GOT3 (cell line): ENCODE measurements at places on chromosomes 6 and 20.

GRCh38 chr6:97805596-97805995 is 522.6 kb upstream of the MMS22L start:
- DNase-seq, result no peak

- DNase-seq, result no peak
Observed at GRCh38 chr6:105561486-105561885, 158.6 kb upstream of the PREP start.

DNA sequence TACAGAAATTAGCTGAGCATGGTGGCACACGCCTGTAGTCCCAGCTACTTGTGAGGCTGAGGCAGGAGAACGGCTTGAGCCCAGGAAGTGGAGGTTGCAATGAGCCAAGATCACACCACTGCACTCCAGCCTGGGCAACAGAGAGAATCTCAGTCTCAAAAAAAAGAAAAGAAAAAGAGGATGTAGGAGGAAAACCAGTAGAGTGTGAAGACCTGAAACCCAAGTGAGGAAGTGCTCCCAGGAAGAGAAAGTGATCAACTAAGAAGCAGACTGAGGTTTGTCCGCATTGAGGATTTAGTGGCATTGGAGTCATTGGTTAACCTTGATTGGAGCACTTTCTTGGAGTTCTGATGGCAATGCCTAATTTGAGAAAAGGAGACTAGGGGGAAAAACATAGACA is 20.6 kb upstream of the TASP1 start:
- DNase-seq, result no peak

GRCh38 chr6:142786476-142786875 is 158.5 kb downstream of the HIVEP2 start:
- DNase-seq, result no peak

- no peak for DNase-seq
Observed at GRCh38 chr20:50762045-50762422, 30.7 kb downstream of the PARD6B start.

GRCh38 chr6:167565884-167566599 is 241.2 kb downstream of the TTLL2 start:
- no peak for DNase-seq

- DNase-seq, result no peak
Observed at GRCh38 chr6:100475554-100476320, 11.0 kb upstream of the SIM1 start.

- no peak for DNase-seq
Observed at GRCh38 chr6:160428818-160429619, 80.8 kb downstream of the SLC22A3 start.

- DNase-seq, result no peak
Observed at GRCh38 chr6:156150391-156150790, 626.8 kb upstream of the ARID1B start.

GRCh38 chr20:22429175-22430153 is 154.9 kb downstream of the FOXA2 start:
- DNase-seq, result no peak

DNA sequence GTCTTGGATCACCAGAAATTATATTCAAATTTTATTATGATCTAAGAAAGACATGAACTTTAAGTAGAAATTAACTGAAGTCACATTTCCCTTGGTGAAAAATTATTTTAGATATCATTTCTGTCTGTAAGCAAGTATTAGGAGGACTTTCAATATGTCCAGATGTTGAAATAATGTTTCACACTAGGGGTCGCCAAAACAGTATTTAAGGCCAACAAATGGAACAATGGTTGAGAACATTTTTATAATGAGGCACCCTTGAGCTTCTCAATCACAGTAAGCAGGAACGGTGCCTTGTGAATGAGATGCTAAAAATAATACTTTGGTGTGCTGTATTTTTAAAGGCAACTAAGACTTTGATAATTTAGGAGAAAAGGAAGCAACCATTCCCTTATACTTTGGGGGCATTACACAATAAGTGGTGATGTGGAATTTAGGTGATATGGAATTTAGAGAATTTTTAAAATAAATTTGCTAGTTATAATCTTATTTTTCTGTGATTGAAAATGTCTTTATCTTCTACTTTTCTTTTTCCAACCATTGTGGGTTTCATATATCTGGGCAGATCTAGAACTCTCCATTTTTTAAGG is 9.6 kb upstream of the SF3B5 start:
- DNase-seq, result no peak

DNA sequence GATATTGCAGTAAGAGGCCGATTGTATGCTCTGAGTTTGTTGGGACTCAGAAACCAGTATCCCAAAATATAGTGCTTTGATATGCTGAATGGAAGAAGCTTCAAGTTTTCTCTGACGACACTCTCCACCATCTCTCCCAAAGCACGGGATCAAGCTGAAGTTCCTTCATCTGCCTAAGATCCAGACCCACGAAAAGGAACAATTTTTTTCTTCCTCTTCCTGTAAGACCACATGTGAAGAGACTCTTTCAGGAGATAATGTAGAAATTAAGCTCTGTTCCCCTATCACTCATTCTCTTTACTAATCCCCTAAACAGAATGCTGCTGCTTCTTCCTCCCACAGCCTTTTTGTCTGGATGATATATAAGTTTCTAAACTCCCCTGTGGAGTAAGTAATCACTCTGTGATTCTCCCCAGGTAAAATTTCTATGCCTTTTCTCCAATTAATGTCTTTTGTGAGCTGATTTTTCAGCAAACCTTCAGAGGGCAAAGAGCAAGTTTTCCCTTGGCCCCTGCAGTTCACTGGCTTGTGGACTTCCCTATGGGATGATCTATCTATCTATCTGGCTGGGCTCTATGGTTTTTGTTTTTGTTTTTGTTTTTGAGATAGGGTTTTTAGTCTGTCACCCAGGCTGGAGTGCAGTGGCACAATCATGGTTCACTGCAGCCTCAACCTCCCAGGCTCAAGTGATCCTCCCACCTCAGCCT is 13.5 kb upstream of the PNRC1 start:
- no peak for DNase-seq

DNA sequence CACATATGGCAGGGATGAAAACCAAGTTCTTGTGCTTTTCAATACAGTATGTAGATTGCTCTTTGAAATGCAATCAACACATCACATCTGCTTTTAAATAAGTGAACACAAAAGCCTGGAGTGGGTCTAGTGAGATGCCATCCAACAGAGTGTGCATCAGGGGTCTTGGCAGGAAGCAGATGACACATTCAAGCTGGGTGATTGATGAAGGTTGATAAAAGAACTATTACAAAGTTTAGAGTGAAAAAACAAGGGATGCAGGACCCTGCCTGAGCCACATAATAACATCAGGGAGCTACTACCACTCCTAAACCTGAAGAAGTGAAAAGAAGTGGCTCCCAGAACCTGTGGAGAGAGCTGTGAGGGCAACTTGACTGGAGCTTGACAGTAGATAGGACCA is 16.6 kb upstream of the PLCB1 start:
- DNase-seq, result no peak

- no peak for DNase-seq
Observed at GRCh38 chr6:126923807-126924206, 194.7 kb upstream of the RSPO3 start.

GRCh38 chr6:122405417-122405816 is 6.0 kb downstream of the HSF2 start:
- DNase-seq, result no peak

DNA sequence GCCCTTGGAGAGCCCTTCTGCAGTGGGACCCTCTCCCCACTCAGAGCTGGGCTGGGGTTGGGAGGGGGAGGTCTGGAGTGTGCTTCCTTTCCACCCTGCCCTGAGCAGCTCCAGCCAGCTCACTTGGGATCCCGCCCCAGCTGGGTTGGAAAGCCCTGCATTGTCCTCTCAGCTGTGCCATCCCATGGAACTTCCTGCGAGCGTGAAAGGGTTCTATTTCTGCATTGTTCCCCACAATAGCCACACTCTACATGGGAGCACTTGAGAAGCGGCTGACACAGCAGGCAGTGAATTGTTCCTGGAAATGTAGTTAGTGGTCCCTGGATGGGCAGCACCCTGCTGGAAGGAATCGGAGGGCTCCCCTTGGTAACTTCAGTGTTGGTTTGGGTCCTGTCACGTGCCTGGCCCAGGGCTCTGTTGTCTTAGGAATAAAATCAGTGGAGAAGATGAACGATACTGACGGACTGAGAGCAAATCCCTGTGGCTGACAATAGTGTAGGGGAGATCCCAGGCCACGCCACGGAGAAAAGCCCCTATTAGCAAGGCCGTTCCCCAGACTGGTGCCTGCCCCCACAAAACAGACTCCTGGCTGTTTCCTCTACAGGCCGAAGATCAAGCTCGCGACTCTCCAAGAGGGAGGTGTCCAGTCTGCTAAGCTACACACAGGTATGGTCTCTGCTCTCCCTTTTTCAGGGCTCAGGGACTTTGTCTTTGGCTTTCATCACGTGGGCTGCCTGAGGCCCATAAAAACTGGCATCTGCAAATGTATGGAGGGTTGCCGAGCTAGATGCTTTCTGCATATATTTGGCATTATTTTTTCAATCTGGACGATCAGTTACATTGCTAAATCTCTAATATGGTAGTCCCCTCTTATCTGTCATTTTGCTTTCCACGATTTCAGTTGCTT is 18.8 kb downstream of the DNMT3B start:
- DNase-seq, result no peak

DNA sequence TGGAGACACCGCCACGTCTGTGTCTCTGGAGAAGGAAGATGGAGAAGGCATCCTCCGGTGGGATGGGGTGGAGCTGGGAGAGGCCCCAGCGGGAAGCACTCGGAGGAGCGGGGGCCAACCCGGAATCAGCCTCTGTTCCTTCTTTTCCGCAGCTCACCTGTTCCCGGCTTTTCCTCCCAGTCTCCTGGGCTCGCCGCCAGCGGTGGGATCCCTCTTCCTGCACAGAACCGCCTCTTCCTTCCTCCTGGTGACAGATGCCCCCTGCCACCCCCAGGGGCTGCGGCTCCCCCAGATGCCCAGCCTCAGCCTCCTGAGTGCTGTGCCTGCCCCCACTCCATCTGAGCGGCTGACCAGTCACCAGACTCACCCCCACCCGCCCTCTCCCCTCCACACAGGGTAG is 23.3 kb downstream of the RAMACL start:
- DNase-seq, result no peak

- no peak for DNase-seq
Observed at GRCh38 chr6:73514746-73515110, 6.1 kb downstream of the EEF1A1 start.

- DNase-seq, result no peak
Observed at GRCh38 chr6:88360203-88360797, 194.2 kb upstream of the CNR1 start.

GRCh38 chr20:23200914-23201313 is 114.8 kb upstream of the CD93 start:
- DNase-seq, result no peak

GRCh38 chr6:17281100-17281496 is at the start of gene RBM24:
TSS of gene RBM24 (plus strand) at chr6:17281361. CDS start at chr6:17281582, 221 bp downstream.
- no peak for DNase-seq

GRCh38 chr6:36129941-36130666 is at the start of gene MAPK13:
TSS of gene MAPK13 (plus strand) at chr6:36130513. CDS start at chr6:36130583, 70 bp downstream.
- DNase-seq, result no peak

- no peak for DNase-seq
Observed at GRCh38 chr6:39303425-39304153, 10.6 kb downstream of the KCNK17 start.

DNA sequence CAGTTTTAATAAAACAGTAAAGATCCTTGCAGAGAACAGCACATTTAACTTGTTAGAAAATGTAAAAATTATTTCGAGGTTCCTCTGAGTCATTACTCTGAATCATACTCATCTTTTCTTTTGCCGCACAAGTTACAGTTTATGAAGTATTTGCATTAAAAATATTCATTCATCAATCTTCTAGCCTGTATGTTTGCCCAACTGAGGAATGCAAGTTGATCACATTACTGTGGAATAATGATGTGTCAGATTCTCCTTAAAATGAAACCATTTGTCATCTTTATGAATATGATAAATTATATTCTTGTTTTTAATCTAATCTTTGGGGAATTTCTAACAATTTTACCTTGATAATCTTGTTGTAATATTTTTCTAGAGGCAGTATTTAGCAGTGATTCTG is 340.4 kb upstream of the OPRM1 start:
- DNase-seq, result no peak

GRCh38 chr20:38197217-38197616 is 32.1 kb upstream of the TGM2 start:
- no peak for DNase-seq

GRCh38 chr6:73521351-73521985 is 636 bp upstream of the EEF1A1 start:
- peak; percentile 90 for DNase-seq

DNA sequence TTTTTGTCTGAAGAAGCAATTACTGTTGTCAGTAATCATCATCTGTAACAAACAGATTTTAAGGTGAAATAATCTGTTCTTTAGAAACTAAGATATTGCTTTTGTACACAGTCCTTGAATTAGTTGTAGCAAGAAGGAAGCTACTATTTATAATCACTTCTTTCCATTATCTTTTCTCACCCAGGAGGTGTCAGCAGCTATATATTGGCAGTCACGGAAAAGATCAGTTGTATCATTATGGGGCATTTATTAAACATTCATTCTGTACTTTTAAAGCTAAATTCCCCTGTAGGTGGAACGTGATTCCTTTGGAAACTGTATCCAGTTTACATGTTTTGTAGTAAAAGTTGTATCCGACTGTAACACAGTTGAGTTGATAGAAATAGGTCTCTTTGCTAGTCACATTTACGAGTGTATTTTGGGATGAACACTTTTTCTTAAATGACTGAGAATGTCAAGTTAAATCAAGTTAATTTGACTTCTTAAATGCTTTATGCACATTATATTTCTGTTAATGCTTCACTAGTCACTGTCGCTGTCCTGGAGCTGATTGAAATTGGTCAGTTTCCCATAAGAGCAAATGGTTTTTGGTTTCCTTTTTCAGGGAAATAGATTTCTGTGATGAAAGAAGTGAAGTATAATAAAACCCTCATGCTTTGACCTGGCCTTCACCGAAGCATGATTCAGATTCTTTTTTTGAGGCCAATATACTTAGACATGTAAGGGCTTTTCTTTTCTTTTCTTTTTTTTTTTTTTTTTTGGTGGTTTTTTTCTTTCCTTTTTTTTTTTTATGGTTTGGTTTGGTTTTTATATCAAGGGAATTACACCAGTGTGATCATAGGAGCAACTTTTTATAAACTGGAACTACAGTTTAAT is 5.1 kb downstream of the QKI start:
- DNase-seq, result no peak

GRCh38 chr6:35341557-35341956 is 801 bp upstream of the PPARD start:
- no peak for DNase-seq

DNA sequence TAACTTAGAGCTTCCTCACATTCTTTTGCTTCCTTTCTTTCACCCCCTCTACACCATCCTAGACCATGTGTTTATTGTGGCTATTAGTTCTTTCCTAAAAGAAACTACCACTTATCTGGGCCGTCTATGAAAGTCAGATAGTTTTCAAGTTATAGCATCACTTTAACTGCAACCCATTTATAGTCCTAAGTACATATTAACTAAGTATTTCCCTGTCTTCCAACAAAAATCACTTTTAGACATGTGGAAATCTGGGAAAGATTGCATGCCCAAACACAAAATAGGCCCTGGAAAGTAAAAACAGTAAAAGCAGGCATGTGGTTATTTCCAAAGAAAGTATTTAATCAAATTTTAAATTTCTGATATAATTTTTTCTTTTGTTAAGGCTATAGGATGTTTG is 5.5 kb downstream of the MYLIP start:
- DNase-seq, result no peak
